ENCODE measurements at places on chromosomes 1 and 21.

GRCh38 chr21:36773995-36774394 is 75.1 kb downstream of the SIM2 start:
- no peak for DNase-seq

GRCh38 chr1:19596065-19596713 is 47.9 kb upstream of the NBL1 start:
- no peak for DNase-seq

DNA sequence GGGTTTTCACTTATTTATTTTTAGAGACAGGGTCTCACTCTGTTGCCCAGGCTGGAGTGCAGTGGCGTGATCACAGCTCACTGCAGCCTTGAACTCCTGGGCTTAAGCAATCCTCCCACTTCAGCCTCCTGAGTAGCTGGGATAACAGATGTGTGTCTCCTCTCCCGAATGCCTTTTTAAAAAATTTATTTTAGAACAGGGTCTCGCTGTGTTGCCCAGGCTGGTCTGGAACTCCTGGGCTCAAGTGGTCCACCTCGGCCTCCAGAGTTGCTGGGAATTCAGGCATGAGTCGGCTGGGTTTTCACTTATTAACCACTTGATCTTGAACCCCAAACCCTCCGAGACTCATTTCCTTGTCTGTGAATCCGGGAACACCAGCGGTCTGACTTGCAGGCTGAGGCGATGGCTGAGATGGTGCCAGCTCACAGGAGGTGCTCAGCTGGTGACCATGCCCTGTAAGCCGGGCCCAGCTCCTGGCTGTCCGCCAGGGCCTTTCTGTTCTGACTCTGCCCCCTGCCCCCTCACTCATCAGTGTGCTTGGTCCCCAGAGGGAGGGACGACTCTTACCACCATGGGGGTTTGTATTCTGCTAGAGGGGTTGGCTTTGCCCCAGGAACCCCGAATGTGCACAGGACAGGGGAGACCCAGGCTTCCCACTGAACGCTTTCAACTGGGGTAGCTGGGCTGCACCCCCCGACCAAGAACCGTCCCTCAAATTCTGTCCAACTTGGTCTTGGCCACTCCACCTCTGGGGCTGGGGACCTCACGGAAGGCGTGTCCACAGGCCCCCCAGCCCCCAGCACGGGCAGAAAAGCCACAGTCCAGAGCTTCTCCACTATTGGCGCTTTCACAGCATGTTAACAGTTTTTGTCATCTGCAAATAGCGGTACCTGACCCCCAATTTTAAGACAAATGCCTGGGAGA is 22.5 kb downstream of the MMEL1 start:
- DNase-seq: peak; percentile 2

GRCh38 chr1:239587066-239587465 is 200.7 kb downstream of the CHRM3 start:
- no peak for DNase-seq

GRCh38 chr21:31310750-31311149 is 33.3 kb downstream of the TIAM1 start:
- DNase-seq: no peak

DNA sequence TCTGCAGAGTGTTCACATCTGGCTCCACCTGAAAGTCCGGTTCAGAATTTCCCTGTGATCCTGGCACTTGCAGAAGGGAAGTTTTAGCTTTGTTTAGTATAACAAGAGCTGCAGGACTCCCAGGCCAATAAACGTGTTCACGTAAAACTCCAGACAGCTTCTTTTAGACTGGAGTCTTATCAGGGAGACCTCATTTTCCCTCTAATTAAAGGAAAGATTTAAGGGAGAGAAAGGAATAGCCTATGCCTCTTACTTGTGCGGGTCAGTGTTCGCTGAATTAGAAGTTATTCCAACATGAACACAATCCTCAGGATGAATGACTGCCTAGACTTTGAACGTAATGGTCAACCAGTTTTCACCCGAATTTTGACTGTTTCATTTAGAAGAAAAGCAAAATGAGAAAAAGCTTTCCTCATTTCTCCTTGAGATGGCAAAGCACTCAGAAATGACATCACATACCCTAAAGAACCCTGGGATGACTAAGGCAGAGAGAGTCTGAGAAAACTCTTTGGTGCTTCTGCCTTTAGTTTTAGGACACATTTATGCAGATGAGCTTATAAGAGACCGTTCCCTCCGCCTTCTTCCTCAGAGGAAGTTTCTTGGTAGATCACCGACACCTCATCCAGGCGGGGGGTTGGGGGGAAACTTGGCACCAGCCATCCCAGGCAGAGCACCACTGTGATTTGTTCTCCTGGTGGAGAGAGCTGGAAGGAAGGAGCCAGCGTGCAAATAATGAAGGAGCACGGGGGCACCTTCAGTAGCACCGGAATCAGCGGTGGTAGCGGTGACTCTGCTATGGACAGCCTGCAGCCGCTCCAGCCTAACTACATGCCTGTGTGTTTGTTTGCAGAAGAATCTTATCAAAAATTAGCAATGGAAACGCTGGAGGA is 202.1 kb upstream of the SGIP1 start:
- peak; percentile 77 for DNase-seq

DNA sequence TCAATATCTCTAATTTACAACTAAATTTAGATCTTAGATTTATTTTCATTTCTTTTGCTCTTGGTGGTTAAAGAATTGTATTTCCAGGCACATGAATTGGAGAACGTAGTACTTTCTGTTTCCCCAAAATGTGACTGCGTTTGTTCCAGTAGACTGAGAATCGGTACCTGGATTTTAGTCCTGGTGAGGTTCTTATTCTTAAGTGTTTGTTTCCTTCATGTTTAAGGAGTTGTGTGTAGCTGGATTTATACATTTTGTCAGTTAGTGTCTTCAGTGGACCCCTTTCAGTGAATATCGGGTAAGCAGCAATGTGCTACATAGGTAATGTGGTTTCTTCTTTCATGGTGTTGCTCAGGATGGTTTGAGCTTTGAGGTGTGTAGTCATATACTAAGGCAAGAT is 6.8 kb downstream of the MIER1 start:
- no peak for DNase-seq

DNA sequence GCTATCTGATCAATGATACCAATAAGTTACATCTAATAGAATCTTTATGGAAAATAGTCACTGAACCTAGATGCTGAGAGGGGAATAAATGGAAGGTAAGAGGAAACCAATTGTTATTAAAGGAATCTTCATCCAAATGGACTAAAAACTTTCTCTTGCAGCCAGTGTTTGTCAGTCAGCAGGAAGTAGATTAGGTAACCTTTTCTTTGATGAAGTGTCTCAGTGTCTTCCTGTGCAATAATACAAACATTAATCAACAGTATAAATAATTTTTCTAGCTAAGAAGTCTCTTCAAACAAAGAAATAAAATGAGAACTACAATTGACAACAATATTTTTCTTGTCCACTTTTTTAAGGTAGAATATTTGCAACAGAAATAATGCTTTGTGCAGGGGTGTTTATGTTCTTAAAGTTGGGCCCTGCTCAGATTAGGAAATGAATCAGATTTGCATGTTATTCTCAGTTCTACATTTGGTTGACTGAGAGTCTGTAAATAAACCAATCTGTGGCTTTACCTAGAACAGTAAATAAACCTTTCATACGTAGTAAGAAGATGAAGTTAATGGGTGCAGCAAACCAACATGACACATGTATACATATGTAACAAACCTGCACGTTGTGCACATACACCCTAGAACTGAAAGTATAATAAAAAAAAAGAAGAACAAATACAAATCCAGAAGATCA is 391.4 kb downstream of the MRPL39 start:
- DNase-seq: no peak
